ENCODE measurements at places on chromosomes 3 and 15.

GRCh38 chr3:23859012-23859743, 53.4 kb downstream of the UBE2E1 start:
- H3K36me3 ChIP-seq = no peaks in the 10 kb centered on the region
- DNase-seq = no peak
- peaks cover 11% of the 10 kb centered on the region for H3K4me1 ChIP-seq
- H3K27ac ChIP-seq = no peak overlapping the region

GRCh38 chr3:177053107-177053506, 144.2 kb downstream of the TBL1XR1 start:
- H3K27ac ChIP-seq = no peak overlapping the region
- H3K4me3 ChIP-seq = no peak overlapping the region
- H3K27me3 ChIP-seq = no peaks in the 10 kb centered on the region
- peaks cover 20% of the 10 kb centered on the region for H3K36me3 ChIP-seq
- H3K4me1 ChIP-seq = peaks cover 12% of the 10 kb centered on the region

GRCh38 chr3:76415384-76415783, 624.5 kb upstream of the ROBO2 start:
- H3K27ac ChIP-seq = no peak overlapping the region
- H3K27me3 ChIP-seq = no peaks in the 10 kb centered on the region
- no peaks in the 10 kb centered on the region for H3K36me3 ChIP-seq
- H3K4me1 ChIP-seq = no peaks in the 10 kb centered on the region

DNA sequence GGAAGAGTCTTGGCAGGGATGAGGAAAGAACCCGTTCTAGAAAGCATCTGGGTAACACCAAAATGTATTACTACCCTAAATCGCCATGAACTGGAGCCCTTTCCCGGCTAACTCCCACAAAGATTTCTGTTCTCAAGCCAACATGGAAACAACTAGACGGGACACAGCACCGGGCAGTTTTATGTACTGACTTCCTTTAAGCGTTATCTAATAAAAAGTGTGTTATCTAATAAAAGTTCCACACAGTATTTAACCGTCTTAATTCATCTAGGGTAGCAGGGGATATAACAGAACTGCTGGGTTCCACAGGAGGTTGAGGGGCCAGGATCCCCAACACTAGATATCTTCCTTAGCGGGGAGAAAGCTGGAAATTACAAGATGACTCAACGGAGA, 347 bp upstream of the C3orf62 start:
- DNase-seq = no peak
- H3K27me3 ChIP-seq = no peaks in the 10 kb centered on the region
- peaks cover 10% of the 10 kb centered on the region for H3K4me1 ChIP-seq
- H3K27ac ChIP-seq = peak overlapping the region; percentile 84
- H3K36me3 ChIP-seq = no peaks in the 10 kb centered on the region

- H3K36me3 ChIP-seq = no peaks in the 10 kb centered on the region
- H3K4me1 ChIP-seq = no peaks in the 10 kb centered on the region
- no peak overlapping the region for H3K4me3 ChIP-seq
- no peaks in the 10 kb centered on the region for H3K27me3 ChIP-seq
- DNase-seq = no peak
These were observed 554 bp downstream of the CHST13 start for GRCh38 chr3:126524429-126524988.

GRCh38 chr15:67784856-67785430, 40.4 kb upstream of the SKOR1 start:
- H3K4me3 ChIP-seq = no peak overlapping the region
- H3K27ac ChIP-seq = no peak overlapping the region
- DNase-seq = no peak
- no peaks in the 10 kb centered on the region for H3K27me3 ChIP-seq
- peaks cover 5% of the 10 kb centered on the region for H3K4me1 ChIP-seq
- no peaks in the 10 kb centered on the region for H3K36me3 ChIP-seq

- no peaks in the 10 kb centered on the region for H3K27me3 ChIP-seq
- no peak for DNase-seq
- no peaks in the 10 kb centered on the region for H3K36me3 ChIP-seq
These were observed 114.2 kb downstream of the PGPEP1L start for GRCh38 chr15:98893401-98893800.

GRCh38 chr3:106302451-106303221, 433.8 kb upstream of the CBLB start:
- H3K27ac ChIP-seq = no peak overlapping the region
- no peaks in the 10 kb centered on the region for H3K27me3 ChIP-seq
- no peak overlapping the region for H3K4me3 ChIP-seq
- no peak for DNase-seq
- H3K4me1 ChIP-seq = peaks cover 5% of the 10 kb centered on the region

GRCh38 chr15:41238100-41238499, 7.0 kb downstream of the CHP1 start:
- no peaks in the 10 kb centered on the region for H3K36me3 ChIP-seq
- H3K4me1 ChIP-seq = no peaks in the 10 kb centered on the region
- H3K27me3 ChIP-seq = no peaks in the 10 kb centered on the region
- H3K27ac ChIP-seq = no peak overlapping the region
- DNase-seq = no peak
- no peak overlapping the region for H3K4me3 ChIP-seq

- peaks cover 9% of the 10 kb centered on the region for H3K4me1 ChIP-seq
- H3K4me3 ChIP-seq = peak overlapping the region; percentile 95
- H3K36me3 ChIP-seq = no peaks in the 10 kb centered on the region
- no peak for DNase-seq
These were observed 578 bp downstream of the OIP5 start for GRCh38 chr15:41331833-41332193.

GRCh38 chr3:152288681-152289080, 20.0 kb downstream of the MBNL1 start:
- H3K27ac ChIP-seq = peak overlapping the region; percentile 27
- peaks cover 82% of the 10 kb centered on the region for H3K4me1 ChIP-seq
- no peak for DNase-seq
- H3K36me3 ChIP-seq = no peaks in the 10 kb centered on the region
- H3K27me3 ChIP-seq = no peaks in the 10 kb centered on the region

GRCh38 chr3:149667576-149667975, 9.8 kb upstream of the WWTR1 start:
- no peaks in the 10 kb centered on the region for H3K36me3 ChIP-seq
- no peak for DNase-seq
- H3K4me3 ChIP-seq = no peak overlapping the region
- no peaks in the 10 kb centered on the region for H3K4me1 ChIP-seq
- H3K27ac ChIP-seq = no peak overlapping the region

GRCh38 chr3:179898024-179898423, 138.7 kb downstream of the PEX5L start:
- H3K27ac ChIP-seq = no peak overlapping the region
- H3K4me3 ChIP-seq = no peak overlapping the region
- H3K36me3 ChIP-seq = no peaks in the 10 kb centered on the region
- no peak for DNase-seq
- no peaks in the 10 kb centered on the region for H3K27me3 ChIP-seq
